CD4-positive, alpha-beta T cell treated with Interleukin-17A for 1 hour (primary cell): ENCODE measurements at places on chromosomes 5 and 9.
A peak's percentile ranks its signal among the peaks of the same experiment; 100 is the strongest.

- no peak for DNase-seq
Measured at GRCh38 chr9:93010704-93011103, 47.8 kb upstream of the SUSD3 start.

GRCh38 chr5:54363669-54364068, 53.3 kb upstream of the ARL15 start:
- DNase-seq = no peak

DNA sequence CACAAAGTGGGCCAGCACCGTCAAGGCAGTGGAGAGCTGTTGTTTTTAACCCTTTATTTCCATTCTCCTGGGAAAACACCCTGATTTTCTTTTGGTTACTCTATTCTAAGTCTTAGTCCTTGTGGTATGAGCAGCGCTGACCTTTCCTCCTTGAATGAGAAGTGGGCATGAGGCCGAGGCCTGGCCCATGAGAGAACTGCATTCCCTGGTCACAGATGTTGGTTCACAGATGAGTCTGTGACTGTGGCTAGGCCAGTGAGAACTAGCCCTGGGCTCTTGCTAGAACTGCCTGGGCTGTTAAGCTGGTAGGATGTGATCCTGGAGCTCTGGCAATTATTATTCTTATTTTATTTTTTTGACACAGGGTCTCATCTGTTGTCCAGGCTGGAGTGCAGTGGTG, 71.7 kb upstream of the KLF9 start:
- DNase-seq = no peak

GRCh38 chr5:177404641-177405179, 4.2 kb upstream of the PFN3 start:
- no peak for DNase-seq

DNA sequence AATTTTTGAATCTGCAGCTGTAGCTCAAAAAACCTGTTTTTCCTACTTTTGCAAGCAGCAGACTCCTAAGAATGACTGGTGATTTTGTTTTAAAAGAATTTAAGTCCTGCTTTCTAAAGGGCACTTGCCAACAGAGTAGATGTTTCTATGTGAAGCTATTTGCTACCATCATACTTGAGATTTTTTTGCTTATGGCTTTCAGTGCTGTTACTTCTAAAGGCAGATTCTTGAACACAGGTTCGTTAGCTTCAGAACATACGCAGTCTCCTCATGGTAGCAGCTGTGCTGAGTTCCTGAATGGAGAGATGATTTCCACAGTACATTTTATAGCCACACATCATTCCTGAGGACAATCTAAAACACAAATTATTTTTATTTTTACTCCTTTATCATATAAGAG, 24.4 kb upstream of the ELL2 start:
- no peak for DNase-seq

DNA sequence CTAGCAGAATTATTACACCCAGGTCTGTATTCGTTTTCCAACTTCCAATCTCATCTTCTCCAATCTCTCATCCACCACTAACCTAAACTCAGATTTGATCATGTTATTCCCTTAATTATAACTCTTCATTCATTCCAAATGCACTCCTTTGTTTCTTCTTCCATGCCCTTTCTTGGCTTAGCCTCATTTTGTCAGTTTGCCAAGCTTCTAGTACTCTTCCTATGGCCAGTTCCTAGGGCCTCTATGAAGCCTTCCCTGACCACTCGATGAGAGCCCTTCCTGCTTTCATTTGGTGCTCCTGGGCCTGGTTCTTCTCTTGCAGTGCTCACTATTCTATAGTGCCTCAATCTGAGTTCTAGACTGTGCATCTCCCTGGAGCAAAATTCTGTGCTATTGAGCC, 5.8 kb downstream of the FAM219A start:
- no peak for DNase-seq

DNA sequence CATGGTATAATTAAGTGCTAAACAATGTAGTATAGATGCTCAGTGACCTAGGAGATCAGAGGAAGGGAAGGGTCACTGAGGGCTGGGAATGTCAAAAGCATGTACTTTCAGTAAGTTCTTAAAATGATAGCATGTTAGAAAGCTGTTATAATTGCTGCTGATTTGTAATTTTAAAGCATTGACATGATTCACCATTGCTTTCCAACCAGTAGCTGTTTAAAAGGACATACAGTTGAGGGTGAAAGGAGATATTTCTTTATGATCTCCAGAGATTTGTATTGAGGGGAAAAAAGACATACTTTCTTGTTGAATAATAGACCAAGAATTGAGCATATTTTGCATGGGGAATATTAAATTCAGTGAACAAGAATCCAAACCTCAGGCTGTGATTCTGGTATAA, 1.2 kb upstream of the SLC1A3 start:
- DNase-seq = no peak

DNA sequence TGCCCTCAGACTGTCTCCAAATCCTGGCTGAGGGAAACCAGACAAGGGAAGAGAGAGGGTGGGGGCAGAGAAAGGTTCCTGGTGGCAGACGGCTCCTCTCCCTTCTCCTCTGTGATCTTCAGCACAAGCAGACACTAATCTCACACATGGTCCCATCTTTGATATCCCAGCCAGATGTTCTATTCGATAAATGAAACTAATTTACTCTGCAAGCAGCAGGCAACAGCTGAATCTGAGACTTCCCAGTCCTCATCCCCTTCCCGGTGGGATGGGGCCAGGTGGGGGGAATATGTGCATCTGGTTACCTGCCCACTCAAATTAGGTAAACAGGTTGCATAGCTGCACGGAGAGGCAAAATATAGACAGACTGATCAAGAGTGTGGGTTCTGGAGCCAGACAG, 208.9 kb upstream of the PANK3 start:
- DNase-seq = no peak

GRCh38 chr5:170192829-170193228, 40.0 kb upstream of the C5orf58 start:
- DNase-seq = no peak

DNA sequence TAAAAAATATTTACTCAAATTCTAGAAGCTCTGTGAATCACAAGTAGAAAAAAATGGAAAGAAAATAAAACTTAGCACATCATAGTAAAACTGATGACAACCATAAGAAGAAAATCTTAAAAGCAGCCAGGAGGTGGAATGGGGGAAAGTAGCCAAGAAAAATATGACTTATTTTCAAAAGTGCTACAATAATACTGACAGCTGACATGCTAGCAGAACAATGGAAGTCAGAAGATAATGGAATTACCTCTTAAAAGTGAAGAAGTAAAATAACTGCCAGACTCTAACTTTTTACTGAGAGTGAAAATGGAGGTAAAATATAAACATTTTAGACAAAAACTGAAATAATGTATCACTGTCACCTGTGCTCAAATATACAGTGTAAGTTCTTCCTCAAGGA, 532.2 kb upstream of the SGCD start:
- no peak for DNase-seq

GRCh38 chr9:105291938-105292337, 47.5 kb downstream of the SLC44A1 start:
- DNase-seq = no peak

GRCh38 chr5:175520321-175520720, 42.0 kb downstream of the SFXN1 start:
- DNase-seq = no peak

GRCh38 chr5:132365213-132365612, 4.3 kb upstream of the SLC22A5 start:
- no peak for DNase-seq

DNA sequence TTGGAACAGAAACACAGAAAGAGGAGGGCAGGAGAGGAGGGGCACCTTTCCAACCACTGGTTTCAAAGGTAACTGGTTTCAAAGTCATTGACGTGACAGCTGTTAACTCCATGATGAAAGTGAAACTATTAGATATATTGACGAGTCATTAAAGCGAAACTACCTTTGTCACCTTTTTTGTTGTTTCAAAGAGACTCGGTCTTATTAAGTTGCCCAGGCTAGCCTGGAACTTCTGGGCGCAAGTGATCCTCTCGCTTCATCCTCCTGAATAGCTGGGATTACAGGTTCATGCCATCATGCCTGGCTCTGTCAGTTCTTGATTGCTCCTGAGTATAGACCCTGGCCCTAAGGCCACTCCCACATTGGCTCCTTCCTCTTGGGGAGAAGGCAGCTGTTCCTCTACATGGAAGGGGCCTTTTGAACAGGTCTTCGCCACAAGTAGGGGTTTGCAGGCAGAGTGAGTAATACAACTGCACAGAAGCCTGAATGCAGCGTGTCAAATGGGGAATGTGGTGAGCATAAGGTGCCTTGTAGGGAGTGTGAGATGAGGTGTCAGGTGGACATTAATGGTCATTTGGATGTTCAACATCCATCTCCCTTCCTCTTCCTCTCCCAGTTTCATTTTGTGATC, 3.4 kb upstream of the F12 start:
- peak; percentile 78 for DNase-seq

- no peak for DNase-seq
Measured at GRCh38 chr5:176862330-176862995, 36.7 kb downstream of the HK3 start.

GRCh38 chr5:463301-463700, 20.3 kb downstream of the EXOC3 start:
- DNase-seq = no peak

GRCh38 chr5:51371052-51371451, 12.2 kb upstream of the ISL1 start:
- DNase-seq = no peak

GRCh38 chr9:105405514-105406131, 42.2 kb upstream of the FSD1L start:
- peak; percentile 76 for DNase-seq

DNA sequence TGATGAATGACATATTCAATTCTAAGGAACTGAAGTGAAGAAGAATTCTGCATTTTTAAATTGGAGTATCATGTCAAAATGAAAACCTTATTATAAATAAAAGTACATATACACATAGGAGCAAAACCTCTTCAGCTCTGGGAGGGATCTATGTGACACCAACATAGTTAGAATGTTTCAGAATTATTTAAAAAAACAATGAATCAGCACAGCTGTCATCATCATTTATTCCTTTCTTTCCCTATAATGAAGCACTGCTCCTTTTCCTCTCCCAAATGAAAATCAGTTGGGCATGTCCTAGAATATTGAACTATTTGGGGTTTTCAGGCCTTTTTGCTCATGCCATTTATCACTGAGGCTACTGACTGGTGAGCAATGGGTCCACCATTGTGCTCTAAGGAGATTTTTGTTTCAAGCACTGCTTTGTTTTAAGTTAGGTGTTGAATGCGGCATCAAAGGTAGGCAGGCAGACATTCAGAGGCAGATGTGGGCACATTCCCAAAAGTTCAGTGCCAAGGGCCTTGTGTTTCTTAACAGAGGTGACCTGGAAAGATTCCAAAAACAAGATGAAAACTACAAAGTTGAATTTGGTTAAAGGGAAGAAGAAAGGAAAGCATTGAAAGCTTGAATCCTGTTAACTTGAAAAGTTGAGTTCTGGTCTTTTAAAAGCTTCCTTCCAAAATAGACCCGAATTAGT, 126.4 kb upstream of the ADAMTSL1 start:
- no peak for DNase-seq

- DNase-seq = no peak
Measured at GRCh38 chr9:108048406-108049025, 558.9 kb upstream of the KLF4 start.

DNA sequence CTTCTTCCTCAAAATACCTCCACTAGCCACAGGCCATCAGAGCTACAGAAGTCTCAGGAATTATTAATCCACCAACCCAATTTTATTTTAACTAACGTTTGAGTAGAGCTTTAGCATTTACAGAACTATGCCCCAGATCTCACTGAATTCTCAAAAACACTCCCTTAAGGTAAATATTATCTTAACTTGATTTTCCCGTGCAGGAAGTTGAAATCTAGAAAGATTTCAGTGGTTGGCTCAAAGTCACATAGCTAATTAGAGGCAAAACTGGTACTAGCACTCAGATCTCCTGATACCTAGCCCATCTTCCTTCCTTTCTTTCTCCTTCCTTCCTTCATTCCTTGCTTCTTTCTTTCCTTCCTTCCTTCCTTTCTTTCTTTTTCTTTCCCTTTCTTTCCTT, 298.3 kb downstream of the ENC1 start:
- DNase-seq = no peak

GRCh38 chr9:1707291-1707690, 307.9 kb upstream of the SMARCA2 start:
- DNase-seq = no peak

GRCh38 chr9:20178197-20178596, 389.4 kb upstream of the SLC24A2 start:
- DNase-seq = no peak

DNA sequence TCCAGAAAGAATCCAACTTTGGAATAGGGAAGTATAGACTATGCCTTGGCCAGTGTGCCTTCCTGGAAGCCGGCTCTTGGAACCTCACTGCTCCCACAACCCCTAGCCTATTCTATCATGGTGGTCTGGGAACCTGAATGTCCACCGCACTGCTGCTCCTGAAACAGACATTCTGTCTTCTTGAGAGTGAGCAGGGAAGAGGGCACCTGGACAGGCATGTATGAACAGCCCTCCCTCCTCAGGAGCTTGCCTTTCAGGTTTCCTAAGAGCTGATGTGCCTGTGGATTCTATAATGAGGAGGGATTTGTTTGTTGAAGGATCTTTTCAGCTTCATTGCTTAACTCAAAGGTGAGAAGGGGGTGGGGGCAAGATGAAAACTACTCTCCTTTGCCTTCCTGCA, 55.1 kb upstream of the XPA start:
- no peak for DNase-seq

GRCh38 chr9:116587919-116588318, 99.2 kb upstream of the TRIM32 start:
- DNase-seq = no peak

DNA sequence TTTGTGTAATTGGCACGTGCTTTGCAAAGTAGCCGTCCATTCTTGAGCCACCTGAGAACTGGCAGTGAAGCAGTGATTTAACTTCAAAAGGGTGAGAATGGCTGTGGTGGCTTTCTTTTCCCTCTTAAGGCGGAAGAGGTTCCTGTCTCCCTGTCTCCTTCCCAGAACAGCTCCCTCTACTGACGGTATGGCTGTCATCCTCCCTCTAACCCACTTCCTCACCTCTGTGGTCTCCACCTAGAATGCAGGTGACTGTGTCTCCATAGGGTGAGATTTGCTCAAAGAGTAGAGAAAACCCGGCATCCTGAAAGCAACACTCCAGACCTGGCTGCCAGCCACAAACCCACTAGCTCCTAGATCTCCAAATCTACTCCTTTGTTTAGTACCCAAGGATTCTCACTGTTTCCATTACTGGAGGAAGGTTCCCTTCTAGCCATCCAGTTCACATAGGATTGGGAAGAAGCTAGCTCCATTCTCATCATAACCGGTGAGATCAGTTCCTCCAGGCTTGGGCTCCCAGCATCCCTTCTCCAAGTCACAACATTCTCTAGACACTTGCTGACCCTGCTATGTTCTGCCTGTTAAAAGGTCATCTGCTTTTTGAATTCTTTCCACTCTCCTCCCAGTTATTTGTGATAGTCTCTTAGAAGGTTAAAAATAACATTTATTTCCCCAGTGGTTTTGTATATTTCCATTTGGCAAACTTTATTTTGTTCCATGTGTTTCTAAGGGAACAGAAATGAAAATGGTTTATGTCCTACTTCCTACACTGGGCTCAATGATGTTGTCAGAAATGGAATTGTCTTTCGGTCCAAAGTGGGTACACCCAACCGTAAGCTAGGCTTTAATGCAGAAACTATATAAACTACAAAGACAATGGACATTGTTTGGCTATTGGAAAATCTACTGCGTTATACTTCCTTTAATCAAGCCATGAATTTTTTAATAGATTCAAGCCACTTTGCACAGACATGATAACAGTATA, 269.4 kb downstream of the CWC27 start:
- peak; percentile 51 for DNase-seq
